ENCODE measurements at places on chromosomes 3 and 15. TPM values are rescaled to one million over a fixed set of nuclear protein-coding genes. Genes with fewer than 3 reads are reported as not detected.

The ZCWPW2 gene
- not detected for total RNA-seq

The GOLGA6C gene
- total RNA-seq, result not detected

DNA sequence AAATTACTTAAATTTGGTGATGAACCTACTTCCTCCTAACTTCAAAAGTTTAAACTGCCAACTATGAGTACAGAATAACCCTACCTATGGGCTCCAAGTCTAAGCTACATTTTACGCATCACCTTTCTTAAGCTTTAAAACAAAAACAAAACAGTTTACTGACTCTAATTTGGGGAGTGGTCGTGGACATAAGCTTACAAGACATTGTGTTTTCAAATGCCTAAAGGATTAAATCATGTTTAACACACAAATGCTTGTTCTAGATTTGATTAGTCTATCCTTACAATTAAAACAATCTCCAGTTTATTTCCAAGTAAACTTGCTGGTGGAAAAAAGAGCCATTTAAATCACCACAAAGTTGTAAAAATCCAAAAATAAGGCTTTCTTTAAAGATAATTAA lies 62.2 kb downstream of the UACA start:
- H3K36me3 ChIP-seq, result no peaks in the 10 kb centered on the region
- H3K27me3 ChIP-seq, result no peaks in the 10 kb centered on the region
- H3K4me3 ChIP-seq, result peak overlapping the region; percentile 22
- H3K27ac ChIP-seq, result peak overlapping the region; percentile 67
- peaks cover 11% of the 10 kb centered on the region for H3K4me1 ChIP-seq
- DNase-seq, result no peak

The DGKG gene
- 5.5 TPM for total RNA-seq

The HRH1 gene
- 13.4 TPM for total RNA-seq

The LRRC2 gene
- total RNA-seq, result 1.7 TPM

DNA sequence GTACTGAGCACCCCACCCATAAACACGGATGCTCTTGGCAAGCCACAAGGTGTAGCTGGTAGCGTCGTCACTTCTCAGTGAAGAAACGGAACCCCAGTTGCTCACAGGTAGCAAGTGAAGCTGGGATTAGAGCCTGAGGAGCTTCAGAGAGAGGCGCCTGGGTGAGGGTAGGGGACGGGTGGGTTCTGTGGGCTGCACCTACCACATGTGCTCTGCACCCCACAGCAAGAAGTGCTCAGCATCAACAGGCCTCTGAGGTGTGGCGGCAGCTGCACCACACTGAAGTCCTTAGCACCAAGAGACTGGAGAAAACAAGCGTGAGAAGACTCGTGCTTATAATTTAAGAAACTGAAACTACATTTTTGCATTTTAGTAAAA lies 9.8 kb downstream of the MAP6D1 start:
- peaks cover 23% of the 10 kb centered on the region for H3K36me3 ChIP-seq
- no peaks in the 10 kb centered on the region for H3K4me1 ChIP-seq

The TMEM207 gene
- total RNA-seq, result not detected

The C3orf85 gene
- total RNA-seq, result not detected

DNA sequence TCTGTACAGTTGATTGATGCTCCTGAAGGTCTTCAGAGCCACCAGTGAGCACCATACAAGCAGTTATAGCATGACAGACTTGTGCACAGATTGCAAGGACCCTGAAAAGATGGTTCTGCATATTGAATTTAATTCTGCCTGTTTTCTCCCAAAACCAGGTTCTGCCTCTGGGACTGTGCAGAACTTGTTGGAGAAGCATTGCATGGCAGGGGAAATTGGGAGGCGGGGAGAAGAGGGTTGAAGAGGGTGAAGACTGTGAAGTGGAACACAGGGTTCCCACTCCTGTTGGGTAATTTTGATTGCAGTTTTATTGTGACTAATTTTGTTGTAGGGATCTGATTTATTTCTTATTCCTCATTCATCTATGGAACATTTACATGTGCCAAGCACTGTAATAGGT lies 10.3 kb downstream of the ZNF80 start:
- H3K36me3 ChIP-seq, result no peaks in the 10 kb centered on the region
- no peak overlapping the region for H3K4me3 ChIP-seq
- no peaks in the 10 kb centered on the region for H3K4me1 ChIP-seq
- no peak for DNase-seq

DNA sequence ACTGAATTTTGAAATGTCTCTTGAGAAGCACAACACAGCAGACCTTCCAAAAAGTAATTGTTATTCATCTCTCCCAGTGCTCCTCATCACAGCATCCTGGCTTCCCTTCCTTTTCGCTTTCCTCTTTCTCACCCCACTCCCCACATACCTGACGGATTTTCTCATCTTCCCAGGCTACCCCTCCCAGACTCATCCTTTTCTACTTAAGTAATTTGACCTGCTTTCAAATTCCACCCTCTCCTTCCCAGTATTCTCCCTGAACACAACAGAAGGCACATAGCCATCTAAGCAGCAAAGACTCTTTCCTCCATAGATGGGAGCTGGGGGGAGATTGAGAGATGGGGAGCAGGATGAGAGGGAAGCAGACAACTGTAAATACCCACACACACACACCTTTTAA lies 187.1 kb upstream of the STT3B start:
- H3K27ac ChIP-seq, result no peak overlapping the region
- H3K4me3 ChIP-seq, result no peak overlapping the region
- no peaks in the 10 kb centered on the region for H3K36me3 ChIP-seq
- no peak for DNase-seq

DNA sequence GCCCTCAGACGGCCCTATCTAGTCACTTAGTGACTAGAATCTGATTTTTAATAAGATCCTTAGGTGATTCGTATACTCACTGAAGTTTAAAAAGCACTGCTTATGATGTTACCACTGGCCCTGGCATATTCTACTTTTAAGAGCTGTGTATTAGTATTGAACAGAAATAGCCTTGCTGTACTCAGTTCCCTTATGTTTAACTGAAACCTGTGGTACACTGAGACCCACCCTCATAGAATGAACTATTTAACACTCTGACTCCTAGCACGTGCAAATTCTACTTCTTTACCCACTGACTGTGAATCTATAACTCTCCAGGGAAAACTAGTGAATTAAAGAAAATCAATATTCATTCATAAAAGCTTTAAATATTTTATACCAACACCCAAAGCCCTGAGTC lies 108.9 kb downstream of the CCNL1 start:
- DNase-seq, result no peak
- H3K4me1 ChIP-seq, result no peaks in the 10 kb centered on the region
- no peaks in the 10 kb centered on the region for H3K36me3 ChIP-seq
- H3K4me3 ChIP-seq, result no peak overlapping the region
- H3K27ac ChIP-seq, result no peak overlapping the region

The SCN11A gene
- 0.15 TPM for total RNA-seq

DNA sequence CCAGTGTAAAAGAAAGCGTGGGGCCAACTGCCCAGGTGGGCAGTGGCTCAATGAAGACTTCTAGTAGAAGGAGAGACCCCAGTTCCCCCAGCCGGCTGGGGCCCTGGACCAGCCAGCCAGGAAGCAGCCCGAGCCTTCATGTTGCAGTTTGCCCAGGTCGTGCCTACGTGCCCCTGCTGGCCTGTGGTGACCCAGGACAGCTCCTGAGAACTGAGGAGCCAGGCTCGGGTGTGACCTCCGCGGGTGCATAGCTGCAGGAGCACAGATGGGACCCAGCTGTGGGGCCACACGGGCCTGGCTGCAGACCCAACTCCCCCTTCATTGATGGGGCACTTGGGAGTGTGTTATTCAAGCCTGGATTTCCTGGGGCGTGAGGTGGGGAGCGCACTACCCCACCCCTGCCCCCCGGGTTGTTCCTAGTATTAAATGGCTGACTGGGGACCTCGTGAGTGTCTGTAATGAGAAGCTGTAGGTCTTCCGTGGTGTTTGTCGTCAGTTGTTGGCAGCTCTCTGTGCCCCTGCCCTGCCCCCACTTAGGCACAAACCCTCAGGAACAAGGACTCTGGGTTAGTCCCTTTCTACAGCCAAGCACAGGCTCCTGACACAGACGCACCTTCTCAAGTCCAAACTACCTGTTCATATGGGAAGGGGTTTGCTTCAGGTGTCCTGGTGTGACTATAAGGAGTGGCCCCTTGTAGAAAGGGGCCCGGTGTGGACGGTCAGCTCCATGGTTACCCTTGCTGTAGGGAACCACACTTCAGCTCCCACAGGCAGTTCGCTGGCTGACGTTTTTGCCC lies 39.1 kb downstream of the IDH2 start:
- H3K36me3 ChIP-seq, result peaks cover 5% of the 10 kb centered on the region
- H3K27ac ChIP-seq, result peak overlapping the region; percentile 95
- peaks cover 80% of the 10 kb centered on the region for H3K4me1 ChIP-seq

- no peak overlapping the region for H3K4me3 ChIP-seq
- no peaks in the 10 kb centered on the region for H3K36me3 ChIP-seq
- peaks cover 1% of the 10 kb centered on the region for H3K4me1 ChIP-seq
- no peaks in the 10 kb centered on the region for H3K27me3 ChIP-seq
- no peak for DNase-seq
These were observed 57.7 kb downstream of the SEMA5B start for GRCh38 chr3:122969585-122970469.

DNA sequence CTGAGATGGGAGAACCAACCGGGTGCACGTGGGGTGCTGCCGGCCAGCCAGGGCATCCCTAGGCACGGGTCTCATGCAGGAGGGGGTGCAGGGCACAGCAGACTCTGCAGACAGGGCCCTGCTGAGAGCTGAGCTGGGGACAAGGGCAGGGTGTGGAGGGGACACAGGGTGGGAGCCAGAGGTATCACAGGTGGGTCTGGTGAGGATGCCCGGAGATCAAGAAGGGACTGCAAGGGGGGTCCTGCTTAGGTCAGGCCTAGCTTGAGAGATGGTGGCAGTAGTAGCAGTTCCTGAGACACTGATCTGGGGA lies 39.5 kb upstream of the PRR23E start:
- DNase-seq, result no peak
- H3K36me3 ChIP-seq, result no peaks in the 10 kb centered on the region
- H3K27ac ChIP-seq, result no peak overlapping the region
- no peak overlapping the region for H3K4me3 ChIP-seq
- H3K27me3 ChIP-seq, result peaks cover 7% of the 10 kb centered on the region
- H3K4me1 ChIP-seq, result no peaks in the 10 kb centered on the region

- no peaks in the 10 kb centered on the region for H3K36me3 ChIP-seq
- H3K27me3 ChIP-seq, result no peaks in the 10 kb centered on the region
- no peaks in the 10 kb centered on the region for H3K4me1 ChIP-seq
- DNase-seq, result no peak
- no peak overlapping the region for H3K27ac ChIP-seq
- no peak overlapping the region for H3K4me3 ChIP-seq
These were observed 60.7 kb downstream of the ZNF621 start for GRCh38 chr3:40585381-40586016.

The RARRES1 gene
- 21.0 TPM for total RNA-seq

DNA sequence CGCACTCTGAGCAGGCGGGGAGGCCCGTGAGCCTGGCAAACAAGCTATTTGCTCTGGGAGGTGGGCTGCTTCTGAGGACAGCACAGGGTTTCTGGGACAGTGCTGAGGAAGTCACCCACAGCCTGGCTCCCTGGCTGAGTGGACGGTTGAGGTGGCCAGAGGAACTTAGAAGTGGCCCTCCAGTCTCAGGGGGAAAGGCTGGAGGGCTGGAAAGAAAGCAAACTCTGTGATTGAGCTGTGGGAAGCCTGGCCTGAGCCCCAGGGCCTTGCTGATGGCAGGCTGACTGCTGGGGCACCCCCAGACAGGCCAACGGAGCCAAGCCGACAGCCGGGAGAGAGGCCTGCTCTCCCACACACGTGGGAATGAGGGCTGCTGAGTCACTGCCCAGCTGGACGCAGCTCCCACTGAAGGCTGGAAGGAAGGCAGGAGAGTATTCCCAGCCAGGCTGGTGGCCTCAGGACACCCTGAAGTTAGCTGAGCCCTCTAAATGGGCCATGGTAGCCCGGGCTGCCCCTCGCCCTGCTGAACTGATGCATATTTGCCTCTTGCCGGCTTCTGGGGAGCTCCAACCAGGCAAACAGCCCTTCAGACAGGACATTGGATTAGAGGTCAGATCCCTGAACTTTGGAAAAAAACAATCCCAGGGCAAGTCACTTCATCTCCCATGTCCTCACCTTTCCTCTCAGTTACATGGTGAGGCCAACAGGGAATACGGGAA lies 98.0 kb upstream of the TLE3 start:
- no peaks in the 10 kb centered on the region for H3K27me3 ChIP-seq
- H3K4me1 ChIP-seq, result peaks cover 9% of the 10 kb centered on the region
- H3K27ac ChIP-seq, result peak overlapping the region; percentile 40

GRCh38 chr3:13896473-13897154 lies 16.7 kb upstream of the WNT7A start:
- H3K27ac ChIP-seq, result no peak overlapping the region
- peak overlapping the region; percentile 53 for H3K4me3 ChIP-seq
- peaks cover 22% of the 10 kb centered on the region for H3K4me1 ChIP-seq
- H3K27me3 ChIP-seq, result no peaks in the 10 kb centered on the region
- no peaks in the 10 kb centered on the region for H3K36me3 ChIP-seq

DNA sequence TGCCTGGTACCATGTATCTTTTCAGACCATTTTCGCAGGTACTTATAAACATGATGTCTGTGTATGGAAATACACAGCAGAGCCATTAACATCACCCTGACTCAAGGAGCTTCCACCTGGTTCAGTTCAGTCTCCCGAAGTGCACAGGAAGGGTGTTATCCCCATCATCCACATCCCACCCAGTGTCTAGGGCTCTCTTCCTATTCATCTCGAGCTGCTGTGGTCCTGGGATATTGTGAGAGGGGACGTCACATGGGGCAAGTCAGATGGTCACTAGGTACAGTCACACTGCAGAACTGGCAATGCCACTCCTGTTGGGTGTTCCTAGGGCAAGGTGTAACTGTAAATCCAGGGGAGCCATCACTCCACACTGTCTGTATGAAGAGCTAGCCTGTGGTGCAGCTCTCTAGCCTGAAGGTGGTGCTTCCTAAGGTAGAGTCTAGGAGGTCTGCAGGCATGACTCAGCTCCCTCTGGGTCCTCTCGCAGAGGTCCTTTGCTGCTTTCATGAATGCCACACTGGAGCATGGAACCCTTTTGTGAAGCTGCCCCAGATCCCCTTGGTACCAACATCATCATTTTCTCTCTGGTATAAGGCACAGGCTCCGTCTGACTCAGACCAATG lies 13.9 kb downstream of the ISLR2 start:
- no peak for DNase-seq
- H3K4me3 ChIP-seq, result no peak overlapping the region
- no peak overlapping the region for H3K27ac ChIP-seq
- no peaks in the 10 kb centered on the region for H3K4me1 ChIP-seq
- H3K27me3 ChIP-seq, result no peaks in the 10 kb centered on the region
- H3K36me3 ChIP-seq, result no peaks in the 10 kb centered on the region
